ENCODE measurements at places on chromosomes 12 and 14.

- DNase-seq, result no peak
These were observed 257.8 kb upstream of the GARIN6 start for GRCh38 chr12:99389751-99390150.

GRCh38 chr14:105830171-105830570 is 303.8 kb downstream of the TMEM121 start:
- no peak for DNase-seq

GRCh38 chr14:53599221-53599945 is 357.2 kb downstream of the BMP4 start:
- no peak for DNase-seq

DNA sequence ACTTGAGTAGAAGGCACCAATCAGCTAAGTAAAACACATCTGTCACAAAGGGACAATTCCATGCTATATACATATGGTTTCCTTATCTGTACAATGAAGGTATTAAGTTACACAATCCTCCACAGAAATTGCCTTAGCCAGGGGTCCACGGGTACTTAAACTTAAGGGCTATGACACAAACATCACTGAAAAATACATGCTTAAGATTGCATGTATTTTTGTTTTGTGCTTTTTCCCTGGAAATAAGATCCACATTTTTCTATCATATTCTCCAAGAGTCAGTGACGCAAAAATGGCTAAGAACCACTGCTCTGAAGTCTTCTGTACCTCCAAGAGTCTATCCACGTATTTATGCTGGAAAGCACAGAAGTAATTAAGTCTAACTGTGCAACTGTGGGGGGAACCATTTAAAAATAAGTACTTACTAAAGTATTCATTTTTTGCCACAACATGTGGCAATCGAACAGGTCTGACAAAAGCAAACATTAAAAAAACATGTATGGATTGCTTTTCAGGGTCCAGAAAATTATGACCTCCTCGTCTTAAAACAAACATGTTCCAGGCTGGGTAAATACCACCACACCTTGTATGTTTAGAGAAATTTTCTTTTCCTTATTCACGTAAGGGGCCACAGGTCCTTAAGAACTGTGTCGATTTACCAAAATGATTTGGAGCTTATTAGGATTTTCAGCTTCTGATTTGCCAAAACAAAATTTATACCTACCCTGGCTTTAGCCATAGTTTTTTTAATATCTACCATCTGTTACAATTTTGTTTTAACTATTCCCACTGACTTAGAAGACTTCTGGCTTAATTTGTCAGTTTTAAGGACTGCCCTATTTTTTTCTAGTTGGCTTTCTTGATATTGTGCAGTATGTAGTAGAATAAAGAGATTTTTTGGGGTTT is 2.8 kb downstream of the SLC38A2 start:
- DNase-seq, result no peak

DNA sequence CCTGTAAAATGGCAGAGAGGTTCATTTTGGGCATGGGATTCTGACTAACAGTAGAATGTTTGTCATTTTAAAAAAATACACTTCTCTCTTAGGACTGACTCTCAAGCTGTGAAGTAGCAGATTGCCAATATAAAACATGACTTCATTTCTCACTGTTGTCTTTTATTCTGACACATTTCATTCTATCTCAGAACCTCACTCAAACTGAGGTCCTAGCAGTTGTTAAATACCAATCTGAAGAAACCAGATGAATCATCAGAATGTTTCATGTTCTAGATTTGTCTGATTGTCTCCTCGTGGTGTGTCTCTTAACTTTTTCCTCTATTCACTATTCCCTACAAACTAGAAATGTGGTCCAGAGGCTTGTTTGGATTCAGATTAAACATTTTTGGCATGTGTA is 276.5 kb upstream of the NPAS3 start:
- DNase-seq, result no peak

GRCh38 chr12:71216725-71217579 is 59.2 kb upstream of the TSPAN8 start:
- no peak for DNase-seq

GRCh38 chr14:22897357-22897756 is 14.3 kb downstream of the REM2 start:
- DNase-seq, result no peak
